Renal cortex interstitium (tissue), 15 donors: ENCODE measurements at places on chromosomes 12 and 14. TPM values are rescaled to one million over a fixed set of nuclear protein-coding genes. Genes with fewer than 3 reads are reported as not detected.
A peak's percentile ranks its signal among the peaks of the same experiment; 100 is the strongest.

DNA sequence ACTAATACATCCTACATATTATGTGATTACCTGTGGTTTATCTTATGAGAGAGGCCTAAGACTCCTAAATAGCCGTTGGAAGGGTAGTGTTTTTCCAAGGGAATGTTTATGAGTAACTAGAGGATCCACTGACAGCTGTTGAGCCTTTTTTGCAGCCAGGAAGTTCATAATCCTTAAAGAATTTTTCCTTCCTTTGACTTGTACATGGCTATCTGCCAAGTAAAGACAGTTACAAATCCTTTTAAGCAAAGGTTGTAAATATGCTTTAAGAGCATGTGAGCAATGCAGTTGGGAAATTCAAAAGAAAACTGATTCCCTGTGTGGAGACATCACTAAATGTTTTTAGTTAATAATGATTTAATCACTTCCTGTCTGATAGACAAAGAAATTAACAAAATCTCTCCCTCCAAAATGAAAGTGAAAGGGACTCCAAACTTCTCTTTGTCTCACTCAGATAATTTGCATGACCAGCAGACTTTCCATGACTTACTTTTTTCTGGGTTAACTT, 333.8 kb downstream of the PDZRN4 start:
- DNase-seq: peak; percentile 49

DNA sequence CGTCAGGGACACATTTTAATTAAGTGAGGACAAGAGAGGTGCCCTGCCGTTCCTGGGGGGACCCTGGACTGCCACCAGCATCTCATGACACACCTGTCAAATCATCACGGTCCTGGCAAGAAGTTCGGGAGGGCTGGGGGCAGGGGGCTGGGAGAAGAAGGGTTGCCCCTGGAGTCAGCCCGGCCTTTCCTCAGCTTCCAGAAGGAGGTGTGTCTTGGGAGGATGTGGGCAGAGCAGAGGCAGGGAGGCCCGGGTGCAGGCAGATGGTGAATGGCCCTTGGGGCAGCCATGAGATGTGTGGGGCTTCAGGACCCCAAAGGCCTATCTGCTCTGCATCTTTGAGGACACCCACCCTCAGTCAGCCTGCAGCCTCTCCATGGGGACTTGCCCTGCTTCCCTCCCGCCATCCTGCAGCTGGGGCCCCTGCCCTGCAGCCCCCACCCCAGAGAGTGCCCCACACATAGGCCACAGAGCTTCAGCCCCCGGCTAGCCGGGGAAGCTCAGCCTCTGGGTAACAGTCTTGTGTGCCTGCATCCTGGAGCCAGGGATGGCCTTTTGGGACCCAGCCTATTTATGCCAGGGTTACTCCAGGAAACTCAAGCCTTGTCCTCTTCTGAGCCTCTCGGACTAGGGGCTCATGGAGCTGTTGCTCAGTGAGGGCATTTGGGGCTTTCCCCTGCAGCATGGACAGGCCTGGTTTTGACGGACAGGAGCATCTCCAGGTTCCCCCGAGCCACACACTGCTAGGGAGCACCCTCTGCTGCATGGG, 178.5 kb downstream of the KIF26A start:
- DNase-seq: no peak

SLC35F4 gene
- polyA plus RNA-seq: 3.4 TPM

DNA sequence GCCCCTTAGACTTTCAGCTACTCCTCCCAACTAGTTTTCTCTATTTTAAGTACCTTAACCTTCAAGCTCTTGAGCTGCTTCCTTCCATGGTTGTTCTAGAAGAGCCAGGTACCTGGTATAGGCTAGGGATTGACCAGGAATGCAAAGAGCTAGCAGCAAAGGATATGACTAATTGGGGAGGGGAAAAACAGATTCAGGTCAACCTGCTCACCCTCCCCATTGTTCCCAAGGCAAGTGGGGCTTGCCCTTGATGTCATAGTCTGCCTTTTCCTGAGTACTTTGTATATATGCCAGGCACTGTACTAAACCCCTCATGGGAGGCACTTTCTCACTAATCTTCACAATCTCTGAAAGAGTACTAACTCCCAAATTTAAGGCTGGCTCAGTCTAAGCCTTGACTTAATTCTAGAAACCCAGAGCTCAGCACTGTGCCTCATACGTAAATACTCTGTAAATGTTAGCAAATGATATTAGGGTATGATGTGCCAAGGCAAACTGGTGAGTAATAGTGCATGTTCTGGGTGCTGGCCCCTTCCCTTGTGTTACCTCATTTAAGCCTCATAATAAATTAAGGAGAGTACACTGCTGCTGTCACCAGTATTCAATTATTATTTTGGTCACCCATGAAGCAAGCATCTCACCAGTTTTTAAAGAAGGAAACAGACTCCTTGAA, 42.2 kb downstream of the SUDS3 start:
- DNase-seq: no peak

- DNase-seq: no peak
Measured at GRCh38 chr14:37658156-37658555, 62.7 kb downstream of the TTC6 start.

RHEBL1 gene
- 2.2 TPM for polyA plus RNA-seq

- DNase-seq: no peak
Measured at GRCh38 chr14:75138492-75138891, 11.6 kb upstream of the NEK9 start.

- no peak for DNase-seq
Measured at GRCh38 chr14:80059041-80059440, 152.3 kb downstream of the DIO2 start.

DNA sequence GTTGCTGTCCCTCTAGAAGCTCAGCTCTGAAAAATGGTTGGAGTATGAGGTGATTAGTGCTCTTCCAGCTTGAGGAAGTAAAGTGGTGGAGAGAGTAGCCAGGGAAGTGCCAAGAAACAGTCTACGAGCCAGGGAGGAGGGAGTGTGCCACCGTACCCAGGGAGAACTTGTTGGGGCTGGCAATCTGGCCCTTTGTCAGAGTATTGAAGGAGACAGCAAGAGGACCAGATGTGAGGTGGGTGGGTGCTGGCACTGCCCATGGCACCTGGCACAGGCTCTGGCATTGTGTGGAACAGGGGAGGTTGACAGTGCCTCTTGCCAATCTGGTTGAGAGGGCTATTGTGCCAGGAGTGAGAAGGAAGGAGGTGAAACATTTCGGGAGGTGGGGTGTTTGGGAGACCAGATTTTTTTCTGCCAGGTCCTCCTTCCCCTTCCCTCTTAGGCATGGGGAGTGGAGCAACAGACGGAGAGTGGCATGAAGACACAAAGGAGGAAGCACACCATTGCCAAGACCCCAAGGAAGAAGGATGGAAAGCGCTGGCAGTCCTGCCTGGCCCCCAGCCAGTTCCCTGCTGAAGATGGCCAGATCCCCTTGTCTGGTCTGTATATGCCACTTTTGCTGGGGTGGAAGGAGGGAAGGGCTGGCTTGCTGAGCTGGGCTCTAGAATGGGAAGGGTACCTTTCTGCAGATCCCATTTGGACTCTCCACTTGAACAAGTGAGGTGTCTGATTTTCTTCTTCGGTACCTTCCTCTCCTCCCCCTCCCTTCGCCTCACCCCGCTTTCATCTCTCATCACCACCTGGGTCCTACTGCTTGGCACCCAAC, 37.5 kb downstream of the ZFHX2 start:
- no peak for DNase-seq

DNA sequence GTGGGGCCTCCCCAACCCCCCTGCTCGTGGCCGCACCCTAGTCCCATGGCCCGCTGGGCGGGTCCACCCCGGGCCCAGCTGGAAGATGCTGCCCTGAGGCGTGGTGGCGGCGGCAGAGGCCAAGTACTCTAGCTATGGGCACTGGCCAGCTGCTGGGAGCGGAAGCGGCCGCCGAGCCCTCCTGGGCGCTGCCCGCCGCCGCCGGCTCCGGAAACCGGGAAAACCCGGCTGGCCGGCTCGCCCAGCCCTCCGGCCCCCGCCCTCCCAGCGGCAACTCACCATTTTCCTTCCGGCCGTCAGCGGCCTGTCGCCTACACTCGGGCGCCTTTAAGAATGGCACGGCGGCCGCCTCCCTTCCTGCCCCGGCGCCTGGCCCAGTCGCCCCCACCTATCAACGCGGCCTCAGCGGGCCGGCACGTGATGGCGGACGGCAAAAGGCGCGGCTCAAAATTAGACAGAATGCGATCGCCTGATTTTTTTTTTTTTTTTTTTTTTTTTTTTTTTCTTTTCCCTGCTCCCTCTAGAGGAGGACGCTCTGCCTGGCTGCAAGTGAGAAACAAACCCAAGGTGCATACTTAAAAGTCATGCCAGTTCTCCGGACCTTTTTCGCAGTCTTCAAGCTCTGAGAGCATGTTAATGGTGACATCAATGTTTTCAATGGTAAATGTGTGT, at the start of gene GMFB:
Gene GMFB, minus strand, starts transcription at position 335 of the 672 bp plus-strand sequence. Its CDS starts 53 bp downstream, at position 282.
- peak; percentile 77 for DNase-seq

DNA sequence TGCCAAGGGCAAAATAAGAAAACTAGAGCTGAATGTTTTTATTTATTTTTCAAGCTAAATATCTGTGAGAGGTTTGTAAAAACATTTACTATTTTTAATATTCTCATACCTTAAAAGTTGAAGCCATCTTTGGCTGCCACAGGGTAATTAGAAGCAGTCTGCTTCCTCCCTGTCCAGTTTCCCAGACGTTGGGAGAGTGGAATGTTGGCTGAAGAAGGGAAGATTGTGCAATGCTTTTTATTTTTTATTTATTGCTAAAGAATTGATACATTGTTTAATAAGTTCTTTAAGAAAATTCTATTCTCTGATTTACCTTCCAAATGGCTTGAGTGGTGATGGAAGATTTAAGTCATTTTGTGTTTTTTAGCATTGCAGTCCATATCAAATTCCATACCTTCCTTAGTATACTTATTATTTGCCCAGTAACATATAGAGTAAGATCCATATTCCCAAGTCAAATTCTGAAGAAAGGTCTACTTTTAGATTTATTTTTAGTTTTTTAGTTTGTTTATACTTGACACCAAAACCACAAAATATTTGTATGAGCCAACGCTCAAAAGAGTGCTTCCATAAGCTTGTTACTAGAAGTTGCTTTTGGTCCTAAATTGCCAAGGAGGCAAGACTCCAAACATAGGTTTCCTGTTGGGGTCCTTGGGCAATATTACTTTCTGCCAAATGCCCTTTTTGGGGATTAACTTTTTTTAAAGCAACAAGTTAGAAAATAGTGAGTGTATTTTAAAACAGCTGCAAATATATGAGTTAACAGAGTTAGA, 124.0 kb upstream of the CPM start:
- DNase-seq: no peak

- DNase-seq: no peak
Measured at GRCh38 chr12:130762319-130762675, 46.2 kb upstream of the RIMBP2 start.

- no peak for DNase-seq
Measured at GRCh38 chr14:72643317-72643801, 250.5 kb downstream of the DPF3 start.

GRCh38 chr14:68636597-68636996, 156.3 kb downstream of the ZFP36L1 start:
- no peak for DNase-seq

SDR9C7 gene
- 0.44 TPM for polyA plus RNA-seq

INHBE gene
- polyA plus RNA-seq: 0.77 TPM

- DNase-seq: peak; percentile 7
Measured at GRCh38 chr12:76158518-76159321, 74.2 kb upstream of the NAP1L1 start.

DNA sequence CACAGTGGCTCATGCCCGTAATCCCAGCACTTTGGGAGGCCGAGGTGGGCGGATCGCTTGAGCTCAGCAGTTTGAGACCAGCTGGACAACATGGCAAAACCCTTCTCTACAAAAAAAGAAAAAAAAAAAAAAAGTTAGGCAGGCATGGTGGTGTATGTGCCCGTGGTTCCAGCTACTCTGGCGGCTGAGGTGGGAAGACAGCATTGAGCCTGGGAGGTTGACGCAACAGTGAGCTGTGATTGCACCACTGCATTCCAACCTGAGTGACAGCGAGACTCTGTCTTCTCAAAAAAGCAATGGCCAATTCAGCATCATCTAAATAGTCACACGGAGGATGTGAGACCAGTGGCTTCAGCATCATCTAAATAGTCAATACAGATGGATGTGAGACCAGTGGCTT, 10.4 kb upstream of the SAMD4A start:
- DNase-seq: no peak

FERMT2 gene
- polyA plus RNA-seq: 158 TPM

- DNase-seq: no peak
Measured at GRCh38 chr12:27193854-27194544, 50.1 kb upstream of the STK38L start.

DNA sequence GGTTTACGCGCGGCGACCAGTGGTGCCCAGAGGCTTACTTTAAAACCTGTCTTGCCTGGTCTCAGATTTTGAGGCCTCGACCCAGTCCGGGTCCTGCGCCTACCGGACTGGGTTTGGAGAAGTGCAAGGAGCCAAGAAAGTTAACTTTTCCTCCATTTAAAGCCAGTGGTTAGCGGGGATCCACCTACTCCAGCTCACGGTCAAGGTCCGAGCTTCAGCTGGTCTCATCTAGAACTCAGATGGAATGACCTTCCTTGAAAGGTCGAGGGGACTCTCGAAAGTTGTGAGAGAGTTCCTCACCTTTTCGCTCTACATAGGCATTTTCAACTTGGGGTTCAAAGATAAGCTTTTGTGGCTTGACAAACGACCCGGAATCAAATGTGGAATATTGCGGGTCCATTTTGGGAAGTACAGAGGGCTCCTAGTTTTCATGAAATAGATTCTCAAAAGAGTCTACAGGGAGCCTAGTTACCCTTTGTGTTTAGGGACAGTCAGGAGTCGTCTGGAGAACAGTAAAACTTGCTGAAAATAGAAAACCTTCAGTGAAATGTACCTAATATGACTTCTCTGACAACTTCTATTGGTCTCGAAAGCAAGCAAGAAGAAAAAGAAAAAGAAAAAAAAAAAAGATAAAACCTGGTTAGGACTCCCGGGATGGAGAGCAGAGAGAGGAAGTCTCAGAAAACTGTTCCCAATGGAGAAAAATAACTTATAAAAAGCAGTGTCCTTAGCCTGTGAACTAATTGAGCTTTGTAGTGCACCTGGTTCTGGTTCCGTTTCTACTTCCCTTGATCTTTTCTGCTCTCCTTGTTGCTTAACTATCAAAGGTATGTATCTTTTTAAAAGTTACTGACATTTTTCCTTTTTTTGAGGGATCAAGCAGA, 1.4 kb downstream of the KCNMB4 start:
- peak; percentile 35 for DNase-seq

DNA sequence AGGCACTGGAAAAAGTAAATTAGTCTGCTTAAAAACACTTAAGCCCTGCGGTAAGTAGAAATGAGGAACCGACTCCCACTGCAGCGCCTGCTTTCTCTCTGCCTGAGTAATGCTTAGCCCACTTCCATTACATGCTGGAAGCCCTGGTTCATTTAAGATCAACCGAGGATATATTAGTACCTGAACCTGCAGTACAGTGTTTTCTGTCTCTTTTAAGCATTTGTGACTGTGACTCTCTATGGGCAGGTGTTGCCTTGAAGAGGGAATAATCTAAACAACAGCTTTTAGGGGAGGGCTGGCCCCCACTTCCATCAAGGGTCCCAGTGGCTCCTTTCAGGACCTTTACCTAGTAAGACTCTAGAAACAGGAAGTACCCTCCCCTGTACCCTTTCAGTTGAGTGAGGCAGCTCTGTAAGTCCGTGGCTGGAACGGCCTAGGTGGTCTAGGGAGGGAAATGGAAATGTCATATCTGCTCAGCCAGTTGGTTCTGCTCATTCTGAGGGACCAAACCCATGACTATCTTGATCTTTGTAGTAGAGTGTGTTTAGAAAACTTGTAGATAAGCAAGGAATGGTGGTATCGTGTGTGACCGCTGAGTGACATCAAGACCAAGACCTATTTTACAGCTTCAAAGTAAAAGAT, 56.2 kb downstream of the FNTB start:
- DNase-seq: no peak
